ENCODE measurements at places on chromosomes 1 and 21. TPM values are rescaled to one million over a fixed set of nuclear protein-coding genes. Genes with fewer than 3 reads are reported as not detected.

GRCh38 chr1:4916610-4917009, 262.2 kb downstream of the AJAP1 start:
- H3K4me3 ChIP-seq: no peak overlapping the region
- no peak overlapping the region for H3K27ac ChIP-seq
- no peaks in the 10 kb centered on the region for H3K36me3 ChIP-seq
- H3K27me3 ChIP-seq: no peaks in the 10 kb centered on the region
- no peaks in the 10 kb centered on the region for H3K4me1 ChIP-seq
- no peak for DNase-seq

- H3K4me1 ChIP-seq: peaks cover 28% of the 10 kb centered on the region
- no peak for DNase-seq
- no peaks in the 10 kb centered on the region for H3K36me3 ChIP-seq
- H3K27ac ChIP-seq: no peak overlapping the region
- no peak overlapping the region for H3K4me3 ChIP-seq
- H3K27me3 ChIP-seq: no peaks in the 10 kb centered on the region
Observed at GRCh38 chr1:23911921-23912320, 1.2 kb downstream of the CNR2 start.

- H3K4me1 ChIP-seq: no peaks in the 10 kb centered on the region
- no peaks in the 10 kb centered on the region for H3K27me3 ChIP-seq
- no peaks in the 10 kb centered on the region for H3K36me3 ChIP-seq
- H3K4me3 ChIP-seq: no peak overlapping the region
- no peak for DNase-seq
Observed at GRCh38 chr1:201332021-201332420, 45.5 kb downstream of the TNNT2 start.

GRCh38 chr1:244451539-244451950, at the start of gene ADSS2:
ADSS2 (minus strand) TSS chr1:244451909; CDS start chr1:244451817, 92 bp downstream.
- no peaks in the 10 kb centered on the region for H3K36me3 ChIP-seq
- peak within 1 kb of the TSS; percentile 19 for H3K4me3 ChIP-seq
- H3K4me1 ChIP-seq: peaks cover 45% of the 10 kb centered on the region
- H3K27ac ChIP-seq: peak within 1 kb of the TSS; percentile 94
- DNase-seq: no peak

Gene SELP
- 2.2 TPM for total RNA-seq

Gene SH2D1B
- total RNA-seq: not detected

Gene CELA3B
- not detected for total RNA-seq

- no peak for DNase-seq
- H3K4me3 ChIP-seq: no peak overlapping the region
- H3K36me3 ChIP-seq: no peaks in the 10 kb centered on the region
- no peak overlapping the region for H3K27ac ChIP-seq
- H3K4me1 ChIP-seq: no peaks in the 10 kb centered on the region
Observed at GRCh38 chr1:243270097-243270864, 14.4 kb downstream of the SDCCAG8 start.

- peak; percentile 34 for DNase-seq
- H3K4me3 ChIP-seq: peak within 1 kb of the TSS; percentile 35
- no peak within 1 kb of the TSS for H3K27ac ChIP-seq
Observed at GRCh38 chr1:39639305-39640130, at the start of gene HEYL. HEYL (minus strand) TSS chr1:39639643; CDS start chr1:39639625, 18 bp downstream.

Data from CD4-positive, alpha-beta memory T cell (primary cell).